Activated T-cell treated with anti-CD3 and anti-CD28 coated beads, Interleukin-2, amount 50 U/mL, for 4 hours (primary cell): ENCODE measurements at places on chromosomes 6 and 20. TPM values are rescaled to one million over a fixed set of nuclear protein-coding genes. Genes with fewer than 3 reads are reported as not detected.

GRCh38 chr6:90436403-90436802 is 139.8 kb upstream of the BACH2 start:
- no peak for DNase-seq

DNA sequence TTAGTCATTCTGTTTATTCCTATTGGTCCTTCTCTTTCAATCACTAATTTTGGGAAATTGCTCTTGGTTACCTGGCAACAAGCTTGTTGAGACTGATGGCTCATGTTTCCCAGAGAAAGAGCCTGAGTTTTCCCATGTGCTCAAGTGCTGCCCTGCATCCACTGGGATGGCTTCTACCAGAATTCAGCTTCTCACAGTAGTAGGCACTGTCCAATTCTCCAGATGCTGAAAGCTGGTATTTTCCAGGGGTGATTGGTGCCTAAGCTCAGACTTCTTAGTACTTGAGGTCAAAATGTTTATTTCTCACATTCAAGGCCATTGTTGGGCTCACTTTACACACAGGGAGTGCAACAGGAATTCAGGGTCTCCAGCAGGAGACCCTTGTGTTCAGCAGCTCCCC is 29.1 kb upstream of the SLC2A12 start:
- DNase-seq: no peak

DNA sequence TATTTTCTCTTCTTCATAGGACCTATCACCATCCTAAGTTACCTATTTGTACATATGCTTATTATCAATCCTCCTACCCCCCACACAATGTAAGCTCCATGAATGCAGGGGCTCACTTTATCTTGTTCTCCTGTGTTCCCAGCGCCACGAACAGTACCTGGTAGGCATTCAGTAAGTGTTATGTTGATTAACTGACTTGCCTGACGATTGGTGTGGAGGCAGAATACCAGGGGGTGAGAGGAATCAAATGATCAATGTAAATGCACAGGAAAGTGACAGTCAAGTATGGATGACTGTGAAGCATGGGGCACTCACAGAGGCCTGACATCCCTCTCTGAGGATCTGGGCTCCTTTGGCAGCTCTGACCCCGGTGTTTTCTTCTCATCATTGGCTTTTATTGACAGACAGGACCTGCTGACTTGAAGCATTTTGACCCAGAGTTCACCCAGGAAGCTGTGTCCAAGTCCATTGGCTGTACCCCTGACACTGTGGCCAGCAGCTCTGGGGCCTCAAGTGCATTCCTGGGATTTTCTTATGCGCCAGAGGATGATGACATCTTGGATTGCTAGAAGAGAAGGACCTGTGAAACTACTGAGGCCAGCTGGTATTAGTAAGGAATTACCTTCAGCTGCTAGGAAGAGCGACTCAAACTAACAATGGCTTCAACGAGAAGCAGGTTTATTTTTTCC is 6.1 kb upstream of the IFT52 start:
- no peak for DNase-seq

SLC26A8 gene
- not detected for total RNA-seq

ABCF1 gene
- 181 TPM for total RNA-seq

SPATS1 gene
- not detected for total RNA-seq

TCF21 gene
- total RNA-seq: 0.05 TPM
